Suppressor macrophage treated with lipopolysaccharide for 1 hour (primary cell): ENCODE measurements at places on chromosomes 2 and 18.

DNA sequence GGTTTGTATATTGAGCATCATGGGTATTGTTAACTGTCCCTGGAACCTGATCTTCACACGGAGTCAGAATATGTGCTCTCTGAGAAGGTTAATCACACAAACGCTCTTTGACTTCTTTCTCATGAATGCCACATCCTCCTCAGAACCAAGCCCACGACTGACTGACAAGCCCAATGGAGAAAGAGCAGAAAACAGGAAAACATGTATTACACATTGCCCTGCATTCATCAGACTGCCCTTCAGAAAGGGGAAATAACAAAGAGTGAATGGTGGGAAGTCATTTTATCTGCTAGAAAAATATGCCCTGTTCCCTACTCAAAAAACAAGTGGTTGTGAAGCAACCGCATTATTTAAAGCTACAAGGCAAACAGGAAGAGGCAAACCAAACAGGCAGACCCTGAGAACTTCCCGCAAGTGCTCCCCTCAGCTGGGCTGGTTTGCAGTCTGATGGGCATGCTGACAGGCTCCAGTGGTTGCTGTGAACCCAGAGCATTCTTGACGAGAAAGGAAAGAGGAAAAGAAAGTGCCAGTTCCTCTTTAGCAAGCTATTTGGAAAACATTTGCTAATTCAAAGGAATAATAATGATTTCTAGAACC lies 172.9 kb upstream of the SETBP1 start:
- peak; percentile 88 for DNase-seq

GRCh38 chr2:201484805-201485204 lies 33.3 kb downstream of the STRADB start:
- DNase-seq: no peak

- no peak for DNase-seq
Measured at GRCh38 chr2:28654663-28655320, 96.8 kb upstream of the PPP1CB start.

- DNase-seq: peak; percentile 9
Measured at GRCh38 chr18:28177828-28178635, 1.1 kb upstream of the CDH2 start.

DNA sequence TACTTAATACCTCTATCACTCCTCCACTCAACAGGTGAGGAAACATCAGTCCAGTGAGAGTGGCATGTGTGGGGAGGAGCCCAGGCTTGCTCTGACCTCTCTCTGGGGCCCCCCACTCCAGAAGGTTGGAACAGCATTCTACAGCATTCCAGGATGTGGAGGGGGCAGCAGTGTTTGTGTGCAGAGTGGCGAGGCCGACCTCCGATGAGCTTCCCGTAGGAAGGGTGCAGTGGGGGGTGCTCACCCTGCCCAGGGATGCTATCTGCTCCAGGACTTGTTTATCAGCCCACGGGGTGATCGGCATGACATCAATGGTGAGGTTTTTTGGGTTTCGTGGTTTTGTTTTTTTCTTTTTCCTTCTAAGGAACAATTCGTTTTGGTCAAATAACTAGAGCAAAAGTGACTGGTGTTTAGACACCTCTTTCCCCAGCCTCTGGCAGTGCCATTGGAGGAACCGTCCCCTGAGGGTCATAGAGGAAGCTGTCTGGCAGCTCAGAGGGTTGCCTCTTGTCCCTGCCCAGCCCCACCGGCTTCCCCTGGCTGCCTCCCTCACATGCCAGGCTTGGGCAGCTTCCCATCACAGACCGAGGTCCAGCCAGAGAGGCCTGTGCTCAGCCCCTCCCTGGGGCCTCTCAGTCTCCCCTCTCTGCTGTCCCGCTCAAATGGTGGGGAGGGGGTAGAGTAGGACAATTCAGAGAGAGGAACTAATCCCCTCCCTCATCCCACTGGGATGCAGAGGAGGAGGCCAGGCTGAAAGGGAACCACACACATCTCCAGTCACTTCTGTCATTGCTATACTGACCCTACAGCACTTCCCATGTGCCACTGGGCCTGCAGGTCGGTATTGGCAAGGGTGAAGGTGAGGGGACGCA lies 96.5 kb downstream of the ZFP36L2 start:
- peak; percentile 72 for DNase-seq
